ENCODE measurements at places on chromosomes 1 and 21.

- DNase-seq: no peak
These were observed 44.0 kb downstream of the OMA1 start for GRCh38 chr1:58502519-58502918.

DNA sequence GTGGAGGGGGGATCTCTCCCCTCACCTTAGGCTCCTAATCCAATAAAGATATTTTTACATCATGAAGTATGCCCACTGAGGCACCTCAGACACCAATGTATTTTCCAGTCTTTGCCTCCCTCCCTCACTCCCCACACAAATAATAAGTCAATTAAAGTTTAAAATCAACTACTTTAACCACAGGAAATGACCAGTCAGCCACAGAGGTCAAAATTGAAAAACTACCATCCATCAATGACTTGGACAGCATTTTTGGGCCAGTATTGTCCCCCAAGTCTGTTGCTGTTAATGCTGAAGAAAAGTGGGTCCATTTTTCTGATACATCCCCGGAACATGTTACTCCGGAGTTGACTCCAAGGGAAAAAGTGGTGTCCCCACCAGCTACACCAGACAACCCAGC is 70.6 kb upstream of the DYNLT5 start:
- DNase-seq: no peak

GRCh38 chr1:24248859-24249258 is 61.8 kb upstream of the IFNLR1 start:
- DNase-seq: no peak

- DNase-seq: no peak
These were observed 53.9 kb downstream of the TENT5C start for GRCh38 chr1:117659550-117660270.

DNA sequence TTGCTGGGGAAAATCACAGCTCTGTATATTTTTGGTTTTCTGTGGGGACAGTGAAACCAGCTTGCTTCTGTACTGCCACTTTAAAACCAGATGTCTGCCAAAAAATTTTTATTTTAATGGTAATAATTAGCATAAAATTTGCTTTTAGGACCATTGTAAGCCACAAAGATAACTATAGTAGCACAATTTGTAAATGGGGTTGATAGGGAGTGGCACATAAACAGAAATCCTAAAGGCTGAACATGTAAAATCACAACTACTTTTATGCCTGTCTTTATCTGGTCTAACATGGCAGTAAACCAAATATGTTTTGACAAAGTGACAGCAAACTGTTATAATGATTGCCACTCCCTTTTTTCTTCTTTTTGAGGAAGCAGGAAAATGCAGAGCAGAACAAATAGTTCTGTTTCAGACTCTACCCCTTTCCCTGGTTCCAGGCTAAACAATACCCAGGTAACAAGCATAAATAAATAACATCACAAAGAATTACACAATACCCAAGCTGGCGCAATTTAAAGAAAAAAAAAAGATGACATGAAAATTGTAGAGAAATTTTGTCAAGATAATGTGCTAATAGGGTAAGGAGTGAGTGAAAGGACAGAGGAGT is 24.0 kb upstream of the CCDC181 start:
- DNase-seq: no peak

- no peak for DNase-seq
These were observed 69.2 kb downstream of the LPGAT1 start for GRCh38 chr1:211761400-211761799.

Measured in stimulated activated CD4-positive, alpha-beta T cell treated with anti-CD3 and anti-CD28 coated beads, Interleukin-1b, Interleukin-23, amount 100 ng/mL, for 1 hour (primary cell).